Activated naive CD4-positive, alpha-beta T cell (primary cell): ENCODE measurements at places on chromosomes 16 and 17.

DNA sequence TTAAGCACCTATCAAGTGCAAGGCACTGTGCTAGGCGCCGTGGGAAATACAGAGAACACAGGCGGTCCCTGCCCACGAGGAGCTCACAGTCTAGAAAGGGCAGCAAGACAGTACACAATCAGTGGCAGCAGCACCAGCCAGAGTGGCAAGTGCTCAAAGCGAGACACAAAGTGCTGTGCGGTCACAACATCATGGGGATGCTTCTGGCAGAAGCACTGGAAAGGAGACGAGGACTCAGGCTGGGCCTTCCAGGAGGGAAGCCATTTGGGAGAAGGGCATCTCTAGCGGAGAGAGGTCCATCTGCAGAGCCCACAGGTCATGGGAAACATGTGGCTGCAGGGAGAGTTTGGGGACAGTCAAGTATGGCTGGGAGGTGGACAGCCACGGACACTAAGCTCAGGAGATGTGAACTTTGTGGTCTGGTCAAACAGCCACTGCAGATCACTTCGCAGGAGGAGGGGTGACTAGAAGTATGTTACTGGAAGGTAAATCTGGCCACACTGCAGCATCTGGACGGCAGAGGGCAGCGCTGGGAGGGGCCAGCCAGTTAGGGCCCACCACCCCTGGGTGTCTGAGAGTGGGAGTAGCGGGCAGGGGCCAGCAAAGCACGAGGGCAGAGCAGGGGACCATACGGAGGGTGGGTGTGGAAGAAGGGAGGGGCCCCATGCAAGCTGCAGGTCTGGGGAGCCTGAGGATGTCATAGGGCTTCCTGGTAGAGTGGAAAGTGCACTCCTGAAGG, 71.1 kb downstream of the N4BP1 start:
- DNase-seq: no peak

DNA sequence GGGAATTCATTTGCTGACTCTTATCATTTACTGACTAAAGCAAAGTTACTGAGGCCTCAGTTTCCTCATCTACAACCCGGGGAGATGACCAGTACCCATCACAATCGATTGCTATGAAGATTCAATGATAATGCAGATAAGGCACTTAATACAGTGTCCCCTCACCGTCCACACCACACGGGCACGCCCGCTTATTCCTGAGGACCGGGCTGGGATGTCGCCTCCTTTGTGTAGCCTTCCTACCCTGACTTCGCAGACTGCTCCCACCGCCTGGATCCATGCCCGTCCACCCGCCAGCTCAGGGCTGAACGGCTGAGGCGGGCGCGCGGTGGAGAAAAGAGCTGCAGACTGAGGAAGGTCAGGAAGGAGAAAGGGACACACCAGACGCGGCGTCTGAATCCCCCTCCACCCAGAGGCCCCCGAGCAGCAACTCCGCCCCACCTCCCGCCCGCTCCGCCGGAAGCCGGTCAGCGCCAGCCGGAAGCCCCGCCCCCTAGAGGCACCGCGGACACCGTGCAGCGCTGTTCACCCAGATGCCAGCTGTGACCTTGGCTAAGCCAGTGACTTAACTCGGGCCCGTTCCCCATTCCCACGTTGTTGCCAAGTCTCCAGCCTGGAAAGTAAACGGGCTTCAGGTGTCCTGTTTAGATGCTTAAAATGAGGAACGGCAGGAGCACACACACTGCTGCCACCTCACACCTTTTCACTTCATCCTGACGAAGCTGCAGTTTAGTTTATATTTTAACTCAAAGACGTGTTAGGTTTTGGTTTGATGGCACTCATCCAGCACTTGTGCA, at the start of gene KRABD2:
KRABD2 (minus strand) TSS at position 434 of the 797 bp plus-strand sequence.
- DNase-seq: peak; percentile 82

- no peak for DNase-seq
These were observed 221.8 kb downstream of the MAP2K4 start for GRCh38 chr17:12242345-12242954.

DNA sequence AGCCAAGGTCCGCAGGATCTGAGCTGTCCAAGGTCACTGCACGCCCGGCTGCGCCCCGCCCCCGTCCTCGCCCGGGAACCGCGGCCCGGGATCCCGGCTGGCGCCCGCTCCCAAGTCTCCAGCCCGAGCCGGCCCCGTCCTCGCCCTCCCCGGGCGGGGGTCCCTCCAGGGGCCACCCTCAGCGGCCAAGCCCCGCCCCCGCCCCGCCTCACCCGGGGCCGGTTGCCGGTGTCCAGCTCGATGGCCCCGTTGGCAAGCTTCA, 216 bp downstream of the VPS9D1 start:
- DNase-seq: no peak
